ENCODE measurements at places on chromosomes 2 and 18.

GRCh38 chr18:48869591-48869990 lies 81.2 kb downstream of the SMAD7 start:
- DNase-seq, result no peak

DNA sequence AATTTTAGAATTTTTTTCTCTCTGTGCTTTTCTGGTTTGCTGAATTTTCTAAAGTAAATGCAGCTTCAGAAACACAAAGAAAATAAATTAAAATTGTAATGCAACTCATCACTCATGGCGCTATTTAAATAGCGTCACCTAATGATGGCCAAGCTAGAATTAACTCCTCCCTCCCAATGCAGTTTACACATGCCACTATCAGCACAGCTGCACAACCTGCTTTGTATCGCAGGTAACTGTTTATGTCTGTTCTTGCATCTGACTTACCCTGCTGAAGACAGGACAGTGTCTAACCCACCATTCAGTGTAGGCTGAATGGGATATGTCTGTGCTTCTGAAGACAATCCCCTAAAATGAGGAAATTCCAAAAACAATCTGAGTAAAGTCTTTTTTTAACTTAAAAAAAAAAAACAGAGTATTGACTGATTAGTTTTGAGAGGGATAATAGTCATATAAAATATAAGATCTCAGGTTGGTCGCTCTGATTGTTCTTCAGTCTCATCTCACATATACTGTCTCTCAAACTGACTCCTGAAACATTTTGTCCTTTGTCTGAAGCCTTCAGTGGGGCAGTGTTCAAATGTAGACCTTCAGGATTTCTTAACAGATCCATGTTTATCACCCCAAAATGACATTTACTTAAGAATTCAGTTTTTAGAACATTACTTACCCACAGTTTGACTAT lies 271.4 kb downstream of the ZEB2 start:
- no peak for DNase-seq

DNA sequence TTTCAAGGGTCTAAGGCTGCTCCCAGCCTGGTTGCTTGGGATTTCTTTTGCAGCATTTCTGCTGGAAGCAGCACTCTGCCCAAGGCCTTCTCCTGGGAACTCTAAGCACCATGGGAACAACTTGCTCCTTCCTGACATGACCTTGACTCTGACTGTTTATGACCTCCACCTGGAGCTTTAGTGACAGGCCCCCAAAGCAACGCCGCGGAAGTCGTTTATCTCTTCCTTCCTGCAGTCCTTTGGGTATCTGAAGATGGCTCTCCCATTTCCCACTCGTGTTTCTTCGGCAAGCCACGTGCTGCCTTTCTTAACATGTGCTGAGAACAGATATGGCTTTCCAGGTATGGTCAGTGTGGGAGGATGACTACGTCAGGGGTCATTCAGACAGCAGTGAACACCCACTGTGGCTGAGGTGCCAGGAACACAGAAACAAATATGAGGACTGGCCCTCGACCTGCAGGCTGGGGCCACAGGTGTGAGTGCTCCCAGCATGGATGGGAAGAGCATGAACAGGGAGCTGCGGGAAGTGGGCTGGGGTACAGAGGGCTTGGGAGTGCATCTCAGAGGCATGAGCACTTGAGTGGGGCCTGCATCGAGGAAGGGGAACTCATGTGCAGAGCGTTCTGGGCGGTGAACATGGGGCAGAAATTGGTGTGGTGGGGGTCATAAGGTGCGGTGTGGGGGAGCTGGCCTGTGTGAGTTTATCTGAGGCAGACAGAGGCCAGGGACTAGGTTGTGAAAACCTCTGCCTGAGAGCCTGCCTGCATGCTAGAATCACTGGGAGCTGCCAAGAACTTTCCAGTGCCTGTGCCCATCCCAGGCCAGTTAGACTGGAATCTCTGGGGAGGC lies 140.5 kb downstream of the TSN start:
- DNase-seq, result no peak

DNA sequence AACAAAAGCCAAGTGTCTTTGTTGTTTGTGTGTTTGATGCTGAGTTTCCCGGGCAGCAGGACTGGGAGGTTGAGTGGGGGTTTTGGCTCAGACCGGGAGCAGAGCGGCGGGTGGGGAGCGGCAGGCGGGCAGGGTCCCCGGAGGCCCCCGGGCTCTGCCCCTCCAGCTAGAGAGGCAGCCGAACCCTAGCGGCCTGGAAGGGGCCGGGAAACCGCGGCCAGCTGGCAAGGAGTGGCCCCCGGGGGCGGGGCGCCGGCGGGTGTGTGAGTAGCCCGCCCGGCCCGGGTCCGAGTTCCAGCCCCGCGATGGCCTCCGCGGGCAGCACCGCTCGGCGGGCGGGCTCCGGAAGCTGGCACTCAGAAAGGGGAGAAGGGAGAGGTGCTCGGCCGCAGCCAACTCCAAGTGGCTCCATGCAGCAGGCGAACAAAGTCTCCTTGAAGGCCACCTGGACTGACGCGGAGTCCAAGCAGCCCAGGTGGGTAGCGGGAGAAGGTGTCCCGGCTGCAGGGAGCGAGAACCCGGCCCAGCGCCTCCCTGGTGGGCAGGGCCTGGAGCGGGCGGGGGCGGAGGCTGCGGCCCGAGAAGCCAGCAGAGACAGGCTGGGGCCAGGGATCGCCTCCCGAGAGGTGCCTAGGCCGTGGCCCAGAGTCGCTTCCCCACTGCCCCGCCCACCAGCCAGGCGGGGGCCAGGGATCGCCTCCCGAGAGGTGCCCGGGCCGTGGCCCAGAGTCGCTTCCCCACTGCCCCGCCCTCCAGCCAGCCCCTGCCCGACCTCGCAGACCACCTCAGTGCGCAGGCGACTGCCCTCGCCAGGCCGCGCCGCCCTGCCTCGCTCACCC lies at the start of gene ANKRD53:
TSS of gene ANKRD53 (plus strand) at position 290 of the 839 bp plus-strand sequence. CDS start at position 306, 16 bp downstream.
- DNase-seq, result no peak
